ENCODE measurements at places on chromosomes 16 and 17.

DNA sequence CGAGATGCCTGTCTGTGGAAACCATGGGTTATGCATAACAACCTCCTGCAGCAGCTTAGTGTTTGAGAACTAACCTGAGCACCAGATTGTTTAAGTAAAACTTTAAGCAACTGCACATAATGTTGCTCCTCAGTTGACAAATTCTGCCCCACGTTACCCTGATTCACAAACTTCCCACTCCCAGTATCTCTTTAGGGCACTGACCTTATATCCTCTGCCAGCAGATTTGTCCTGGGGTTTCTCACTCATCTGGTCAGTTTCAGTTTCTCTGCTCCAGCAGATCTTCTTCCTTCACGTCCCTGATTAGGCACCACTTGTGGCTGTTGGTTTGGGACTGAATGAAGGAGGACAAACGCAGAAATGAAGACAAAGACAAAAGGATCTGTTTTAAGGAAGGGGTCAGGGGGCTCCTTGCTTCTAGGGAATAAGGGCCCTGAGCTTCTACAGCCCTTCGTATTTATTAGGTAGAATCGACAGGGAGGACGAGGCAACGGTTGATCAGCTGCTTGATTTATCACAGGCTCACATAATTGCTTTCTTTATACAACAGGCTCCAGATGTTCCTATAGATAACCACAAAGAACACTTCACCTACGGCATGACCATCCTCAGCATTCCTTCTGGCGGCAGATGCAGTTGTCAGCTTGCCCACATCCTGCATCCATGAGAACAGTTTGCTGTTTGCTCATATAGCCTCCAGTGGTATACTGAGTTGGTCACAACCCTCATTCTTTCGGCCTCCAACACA lies 13.5 kb upstream of the ZNF689 start:
- DNase-seq, result no peak

- DNase-seq, result no peak
Observed at GRCh38 chr16:17469741-17470181, 999 bp downstream of the XYLT1 start.

- no peak for DNase-seq
Observed at GRCh38 chr17:49294122-49294521, 63.5 kb upstream of the PHOSPHO1 start.

DNA sequence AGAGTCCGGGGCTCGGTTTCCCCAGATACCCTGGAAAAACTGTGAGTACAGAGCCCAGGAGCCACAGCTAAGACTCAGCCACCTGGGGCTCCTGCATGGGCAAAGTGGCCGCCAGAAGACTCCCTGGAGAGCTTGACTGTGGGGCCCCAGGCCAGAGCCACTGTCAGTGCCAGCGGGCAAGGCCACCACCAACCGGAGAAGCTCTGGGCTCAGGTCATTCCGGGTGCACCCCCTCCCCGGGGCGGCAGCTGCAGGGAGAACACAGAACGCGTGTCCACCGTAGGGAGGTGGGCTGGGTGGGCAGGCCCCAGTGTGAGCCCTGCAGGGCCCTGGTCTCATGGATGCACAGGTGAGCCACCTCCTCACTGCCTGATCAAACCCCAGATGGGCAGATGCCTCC lies 22.3 kb upstream of the RBFOX3 start:
- DNase-seq, result peak; percentile 70

DNA sequence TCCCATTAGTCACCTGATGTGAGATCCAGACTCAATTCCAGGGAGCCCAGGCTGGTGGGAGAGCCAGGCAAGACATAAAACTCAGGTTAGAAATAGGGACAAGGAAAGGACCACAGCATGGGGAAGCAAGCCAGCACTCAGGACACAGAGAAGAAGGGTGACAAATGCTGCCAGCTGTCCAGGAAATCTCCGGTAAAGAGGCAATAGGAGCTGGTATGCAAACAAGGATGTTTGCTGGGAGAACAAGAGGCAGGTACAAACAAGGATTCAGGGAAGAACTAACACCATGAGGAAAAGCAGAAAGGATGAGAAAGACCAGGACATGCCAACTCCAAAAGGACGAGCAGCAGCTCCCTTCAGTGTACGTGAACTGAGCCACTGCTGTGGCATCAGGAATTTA lies 10.2 kb upstream of the TXNDC11 start:
- DNase-seq, result no peak

- no peak for DNase-seq
Observed at GRCh38 chr17:64145375-64145750, 15.4 kb upstream of the ERN1 start.

DNA sequence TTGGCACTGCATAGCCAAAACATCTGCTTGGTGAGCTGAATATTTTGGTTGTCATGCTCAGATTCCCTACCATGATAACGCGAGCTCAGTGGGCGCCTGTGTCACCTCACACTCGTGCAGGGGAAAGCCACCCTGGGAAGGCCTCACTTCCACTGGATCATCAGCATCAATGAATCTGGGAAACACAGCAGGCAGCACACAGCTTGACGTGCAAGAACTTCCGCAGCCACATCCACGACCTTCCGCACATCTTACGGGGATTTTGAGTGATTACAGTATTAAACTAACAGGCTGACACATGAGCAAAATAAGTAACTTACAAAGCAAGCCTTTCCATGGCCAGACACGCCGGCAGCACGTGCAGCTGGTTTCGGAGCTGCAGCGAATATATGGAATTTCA lies 54.7 kb upstream of the FOXF1 start:
- no peak for DNase-seq

- no peak for DNase-seq
Observed at GRCh38 chr16:64962786-64963185, 159.1 kb downstream of the CDH11 start.

DNA sequence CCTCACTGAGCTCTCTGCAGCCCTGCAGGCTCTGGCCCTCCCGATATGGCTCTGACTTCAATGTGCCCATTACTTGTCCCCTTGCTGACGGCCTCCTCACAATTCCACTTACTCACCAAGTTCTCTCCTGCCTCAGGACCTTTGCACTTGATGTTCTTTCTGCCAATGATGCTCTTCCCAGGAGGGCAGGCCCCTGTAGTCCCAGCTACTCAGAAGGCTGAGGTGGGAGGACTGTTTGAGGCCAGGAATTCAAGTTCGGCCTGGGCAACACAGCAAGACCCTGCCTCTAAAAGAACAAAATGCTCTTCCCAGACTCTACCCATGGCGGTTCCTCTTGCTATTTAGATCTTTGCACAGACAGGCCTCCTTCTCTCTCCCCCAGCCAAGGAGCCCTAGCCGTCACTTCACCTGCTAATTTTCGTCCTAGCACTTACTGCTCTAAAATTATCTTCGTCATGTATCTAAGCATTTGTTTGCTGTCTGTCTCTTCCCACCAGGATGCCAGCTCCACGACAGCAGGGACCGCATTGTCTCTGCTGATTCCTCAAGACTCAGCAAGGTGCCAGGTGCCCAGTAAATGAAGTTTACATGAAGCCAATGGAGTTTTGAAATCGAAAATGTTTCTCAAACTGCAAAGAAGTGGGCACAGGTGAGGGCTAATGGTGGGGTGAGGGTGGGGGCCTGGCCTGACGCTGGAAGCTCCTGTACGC lies 626 bp upstream of the RAI1 start:
- no peak for DNase-seq

DNA sequence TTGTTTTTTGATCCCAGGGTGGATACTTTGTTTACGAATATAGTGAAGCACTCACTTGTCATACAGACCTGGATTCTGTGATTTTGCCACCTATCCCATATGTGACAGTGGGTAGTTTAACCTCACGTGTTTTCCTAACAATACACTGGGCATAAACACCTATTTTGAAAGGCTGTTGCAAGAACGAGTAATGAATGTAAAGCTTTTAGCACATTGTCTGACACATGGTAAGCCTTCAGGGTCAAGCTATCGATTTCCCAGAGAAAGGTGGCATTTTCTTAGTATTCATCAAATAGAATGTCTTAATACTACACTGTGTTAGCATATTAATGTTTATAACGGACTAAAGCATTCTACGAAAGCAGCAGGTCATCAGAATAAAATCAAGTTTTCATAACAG lies 1.9 kb downstream of the CHTF8 start:
- DNase-seq, result no peak

- no peak for DNase-seq
Observed at GRCh38 chr16:68948230-68948910, 105.0 kb downstream of the TANGO6 start.

GRCh38 chr17:17433000-17433703 lies 43.6 kb upstream of the MED9 start:
- no peak for DNase-seq

GRCh38 chr16:10009684-10010083 lies 172.5 kb downstream of the GRIN2A start:
- no peak for DNase-seq

DNA sequence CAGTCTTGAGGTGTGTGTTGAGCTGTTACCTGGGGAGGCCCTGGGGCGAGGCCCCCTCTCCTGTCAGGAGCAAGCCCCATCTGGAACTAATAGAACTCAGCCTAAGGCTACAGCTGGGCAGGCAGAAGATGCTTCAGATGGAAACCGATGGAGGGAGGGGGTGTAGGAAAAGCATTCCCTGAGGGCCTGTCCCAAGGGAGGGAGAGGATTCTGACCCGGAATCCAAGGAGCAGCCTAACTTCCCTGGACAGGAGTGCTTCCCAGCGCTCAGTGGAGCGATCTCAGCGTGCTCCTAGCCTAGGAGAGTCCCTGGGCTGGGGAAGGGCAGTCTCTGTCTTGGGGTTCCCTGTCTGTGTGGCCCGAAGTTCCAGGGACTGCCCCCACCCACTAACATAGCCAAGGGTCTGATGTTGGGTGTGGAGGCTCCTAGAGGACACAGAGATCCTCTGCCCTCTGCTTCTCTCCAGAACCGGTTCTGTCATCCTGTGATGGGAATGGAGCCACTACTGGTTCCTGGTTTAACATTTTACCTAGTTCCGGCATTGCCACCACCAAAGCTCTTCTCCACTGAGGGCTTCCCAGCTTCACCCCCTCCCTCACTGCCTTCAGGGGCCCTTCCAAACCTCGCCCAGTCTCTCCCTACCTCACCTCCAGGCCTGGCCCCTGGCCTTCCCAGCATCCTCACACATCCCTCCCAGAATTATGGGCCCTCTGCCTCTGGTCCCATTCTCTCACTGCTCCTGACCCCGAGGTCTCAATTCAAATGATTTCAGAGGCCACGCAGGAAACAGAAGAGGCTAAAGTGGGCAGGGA lies 58.7 kb downstream of the RTN4RL1 start:
- no peak for DNase-seq

DNA sequence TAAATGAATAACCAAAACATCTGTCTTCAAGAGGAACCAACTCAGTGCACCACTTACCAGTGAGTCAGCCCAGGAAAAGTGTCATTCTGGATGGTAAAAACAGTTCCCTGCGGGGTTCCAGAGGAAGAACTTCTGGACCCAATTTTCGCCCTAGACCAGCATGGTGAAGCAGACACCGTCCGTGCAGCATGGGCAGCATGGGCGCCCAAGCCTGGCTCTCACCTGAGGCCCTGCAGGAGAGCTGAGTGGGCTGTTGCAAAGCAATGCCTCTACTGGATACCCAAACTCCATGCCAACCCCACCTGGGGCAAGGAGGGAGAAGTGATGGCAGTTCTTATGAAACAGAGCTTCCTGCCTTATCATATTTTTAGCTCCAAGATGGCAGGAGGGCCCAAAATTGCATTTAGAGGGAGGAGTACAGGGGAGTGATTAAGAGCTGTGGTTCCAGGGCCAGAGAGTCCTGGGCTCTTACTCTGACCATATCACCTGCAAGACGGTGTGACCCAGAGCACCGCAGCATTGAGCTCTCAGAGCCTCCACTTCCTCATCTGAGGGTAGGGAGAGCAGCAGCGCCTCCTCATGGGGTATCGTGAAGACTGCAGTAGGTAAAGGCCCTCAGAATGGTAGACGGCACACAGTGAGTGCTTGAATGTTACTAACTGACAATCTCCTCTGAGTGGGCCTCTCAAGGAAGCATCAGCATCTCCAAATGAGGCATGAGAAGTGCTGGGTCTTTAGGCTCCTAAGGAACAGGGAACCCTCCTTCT lies 16.6 kb upstream of the INPP5K start:
- DNase-seq, result no peak

GRCh38 chr17:2090210-2090641 lies 35.3 kb downstream of the HIC1 start:
- DNase-seq, result no peak

GRCh38 chr17:31877911-31878702 lies 19.1 kb upstream of the COPRS start:
- DNase-seq, result no peak

DNA sequence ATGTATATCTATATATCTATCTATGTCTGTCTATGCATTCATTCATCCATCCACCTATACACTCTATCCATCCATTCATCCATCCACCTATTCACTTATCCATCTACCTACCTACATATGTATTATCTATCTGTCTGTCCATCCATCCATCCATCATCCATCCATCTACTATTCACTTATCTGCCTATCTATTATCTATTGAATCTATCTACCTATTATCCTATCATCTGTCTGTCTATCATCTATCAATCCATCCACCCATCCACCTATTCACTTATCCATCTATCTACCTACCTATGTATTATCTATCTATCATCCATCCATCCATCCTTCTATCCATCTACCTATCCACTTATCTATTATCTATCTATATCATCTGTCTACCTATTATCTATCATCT lies 302.3 kb downstream of the SHISA9 start:
- DNase-seq, result no peak

- no peak for DNase-seq
Observed at GRCh38 chr16:12272264-12272663, 295.7 kb downstream of the SNX29 start.

DNA sequence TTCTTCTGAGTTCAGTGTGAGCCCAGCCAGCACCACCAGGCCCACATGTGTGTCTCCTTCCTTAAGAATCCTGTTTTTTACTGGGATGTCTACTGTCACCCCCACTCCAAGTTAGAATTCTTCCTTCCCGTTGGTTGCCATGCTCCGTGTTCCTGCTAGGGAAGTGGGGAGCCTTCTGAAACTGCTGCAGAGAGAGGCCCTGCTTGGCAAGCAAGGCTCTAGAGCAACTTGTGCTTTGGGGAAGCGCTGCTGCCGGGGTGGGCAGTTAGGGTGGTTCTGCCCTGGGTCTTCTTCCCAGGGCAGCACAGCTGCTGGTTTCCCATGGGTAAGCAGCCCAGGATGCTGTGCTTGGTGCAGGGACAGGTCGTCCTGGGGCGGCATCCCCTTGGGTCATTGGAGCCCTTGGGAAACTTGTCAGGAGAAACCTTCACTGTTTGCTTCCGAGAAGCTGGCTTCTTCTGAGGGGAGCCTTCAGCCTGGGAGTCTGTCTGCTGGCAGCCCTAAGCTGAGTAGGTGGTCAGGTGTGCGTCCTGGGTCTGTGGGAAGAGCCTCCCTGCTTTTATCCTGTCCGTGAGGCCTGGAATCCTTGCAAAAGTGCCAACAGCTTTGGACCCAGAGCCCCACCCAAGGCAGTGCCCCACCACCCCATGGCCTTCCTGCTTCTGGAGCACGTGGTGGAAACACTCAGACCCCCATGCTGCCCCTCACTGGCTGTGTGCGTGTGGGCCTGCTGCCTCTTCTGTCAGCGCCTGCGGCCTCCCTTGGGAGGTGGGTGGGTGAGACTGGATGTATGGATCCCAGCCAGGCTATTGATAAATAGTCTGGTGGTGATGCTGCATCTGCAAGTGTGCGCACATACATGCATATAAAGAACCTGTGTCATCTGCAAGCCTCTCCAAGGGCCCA lies 71.8 kb downstream of the PLD6 start:
- no peak for DNase-seq

All from coronary artery (tissue), 2 donors.